ENCODE measurements at places on chromosomes 11 and 22. TPM values are rescaled to one million over a fixed set of nuclear protein-coding genes. Genes with fewer than 3 reads are reported as not detected.

The KDELR3 gene
- total RNA-seq = 166 TPM

The SCUBE1 gene
- total RNA-seq = not detected

The OR8A1 gene
- not detected for total RNA-seq

The OR8I2 gene
- not detected for total RNA-seq

The MS4A8 gene
- not detected for total RNA-seq

The MS4A7 gene
- not detected for total RNA-seq

The TECTA gene
- 0.43 TPM for total RNA-seq

The SAA4 gene
- total RNA-seq = not detected

The TNRC6B gene
- total RNA-seq = 17.9 TPM

The UPK2 gene
- not detected for total RNA-seq

The OR2AG1 gene
- not detected for total RNA-seq

The SLC22A8 gene
- total RNA-seq = not detected

The RAG2 gene
- total RNA-seq = not detected

The ALDH3B2 gene
- not detected for total RNA-seq

The TBX10 gene
- total RNA-seq = not detected

The OR4D5 gene
- total RNA-seq = not detected

The TRABD gene
- 16.8 TPM for total RNA-seq

The RTN4R gene
- total RNA-seq = 0.76 TPM

The FGF19 gene
- total RNA-seq = not detected

The ZNF214 gene
- total RNA-seq = 2.7 TPM

The ENTHD1 gene
- total RNA-seq = not detected

The SPTBN2 gene
- 4.6 TPM for total RNA-seq

The PPP6R2 gene
- total RNA-seq = 70.7 TPM

All from smooth muscle cell of the pulmonary artery (primary cell).